Activated CD8-positive, alpha-beta memory T cell treated with anti-CD3 and anti-CD28 coated beads, Interleukin-2, amount 50 U/mL, for 4 hours (primary cell): ENCODE measurements at places on chromosomes 7 and 10.

DNA sequence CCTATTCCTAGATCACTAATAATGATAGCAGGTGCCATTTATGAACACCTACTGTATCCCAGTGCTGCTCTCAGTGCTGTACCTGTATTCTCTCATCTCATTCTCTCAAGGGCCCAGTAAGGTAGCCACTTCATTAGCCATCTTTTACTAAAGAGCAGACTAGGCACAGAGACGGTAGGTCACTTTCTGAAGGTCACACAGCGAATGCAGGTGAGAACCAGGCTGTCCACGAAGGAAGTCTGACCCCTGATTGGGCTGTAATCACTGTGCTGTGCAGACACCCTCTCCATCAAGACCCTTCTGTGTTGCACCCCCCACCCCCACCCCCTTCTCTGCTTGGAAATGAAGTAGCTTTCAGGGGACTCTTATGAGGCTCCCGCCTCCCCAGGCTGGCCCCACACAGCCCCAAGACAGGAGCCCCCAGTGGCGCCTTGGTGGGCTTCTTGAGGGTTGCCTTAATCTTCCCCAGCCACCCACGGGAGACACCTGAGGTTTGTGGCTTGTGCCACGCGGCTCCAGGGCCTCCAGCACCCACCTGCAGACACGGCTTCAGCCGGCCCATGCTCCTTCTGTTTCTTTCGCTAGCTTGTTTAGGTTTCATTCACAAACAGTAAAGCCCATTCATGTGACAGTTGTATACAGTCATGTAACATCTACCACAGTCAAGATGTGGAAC lies 81.7 kb upstream of the FAM20C start:
- DNase-seq, result no peak

DNA sequence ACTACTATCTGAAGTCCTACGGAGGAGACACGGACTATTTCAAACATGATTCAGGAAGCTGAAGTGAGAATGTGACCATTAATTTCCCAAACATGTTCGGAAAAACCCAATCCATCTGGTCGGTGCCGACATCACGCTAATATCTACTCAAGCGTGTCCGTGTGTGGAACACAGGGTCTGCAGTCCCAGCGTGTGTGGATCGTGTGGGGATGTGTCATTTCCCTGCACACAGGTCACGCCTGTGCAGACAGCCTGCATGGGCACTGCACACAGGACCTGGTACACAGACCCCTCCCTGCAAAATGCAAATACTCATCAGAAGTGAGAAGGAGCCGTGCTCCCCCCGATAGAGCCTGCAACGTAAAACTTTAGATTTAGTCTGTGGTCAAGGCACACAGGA lies 57.8 kb downstream of the CARD11 start:
- no peak for DNase-seq

GRCh38 chr7:120718361-120718760 lies 139.6 kb downstream of the TSPAN12 start:
- DNase-seq, result no peak

- no peak for DNase-seq
Observed at GRCh38 chr10:71779641-71780040, 6.3 kb upstream of the VSIR start.

DNA sequence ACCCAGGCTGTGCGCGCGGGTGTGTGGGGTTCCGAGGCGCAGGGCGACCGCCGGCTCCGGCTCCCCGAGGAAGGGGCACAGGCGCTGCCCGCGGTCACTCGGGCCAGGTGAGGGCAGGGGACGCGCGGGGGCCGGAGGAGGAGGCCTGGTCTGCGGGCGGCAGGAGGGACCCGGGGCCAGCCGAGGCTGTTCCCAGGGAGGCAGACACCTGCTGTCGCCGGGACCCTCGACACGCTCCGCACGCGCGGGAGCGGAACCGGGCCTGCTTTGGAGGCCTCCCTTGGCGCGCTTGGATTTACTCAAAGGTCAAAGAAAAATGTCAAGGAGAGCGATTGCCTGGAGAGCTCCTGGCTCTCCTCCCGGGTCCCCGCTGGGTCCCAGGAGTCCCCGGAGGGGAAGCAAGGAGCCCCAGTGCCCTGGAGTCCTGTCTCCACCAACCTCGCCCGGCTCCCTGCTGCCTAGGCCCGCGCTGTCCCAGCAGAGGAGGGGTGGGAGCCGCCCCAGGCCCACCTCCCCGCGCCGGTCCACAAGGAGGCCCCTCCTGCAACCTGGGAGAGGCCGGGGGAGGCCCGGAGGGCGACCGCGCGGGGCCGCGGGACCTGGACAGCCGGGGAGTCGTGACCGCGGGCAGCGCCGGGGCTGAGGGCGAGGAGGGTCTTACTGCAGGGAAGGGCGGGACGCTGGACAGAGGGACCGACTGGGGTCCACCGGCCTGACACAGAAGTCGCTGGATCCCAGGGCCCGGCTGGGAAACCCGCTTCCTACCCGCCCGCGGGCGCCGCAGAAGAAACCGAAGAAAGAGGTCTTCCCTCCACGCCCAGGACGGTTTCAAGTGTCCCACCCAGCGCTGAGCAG lies 348.9 kb downstream of the DNAJB6 start:
- no peak for DNase-seq

DNA sequence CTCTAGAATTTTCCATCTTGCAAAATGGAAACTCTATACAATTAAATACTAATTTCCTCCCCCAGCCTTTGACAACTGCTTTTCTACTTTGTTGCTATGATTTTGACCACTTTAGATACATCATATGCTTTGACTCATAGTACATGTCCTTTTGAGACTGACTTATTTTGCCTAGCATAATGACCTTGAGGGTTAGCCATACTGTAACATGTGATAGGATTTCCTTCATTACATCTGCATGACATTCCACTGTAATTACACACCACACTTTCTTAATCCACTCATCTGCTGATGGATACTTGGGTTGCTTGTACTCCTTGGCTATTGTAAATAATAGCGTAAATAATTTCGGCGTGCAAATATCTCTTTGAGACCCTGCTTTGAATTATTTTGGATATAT lies 127.7 kb downstream of the JAZF1 start:
- DNase-seq, result no peak

DNA sequence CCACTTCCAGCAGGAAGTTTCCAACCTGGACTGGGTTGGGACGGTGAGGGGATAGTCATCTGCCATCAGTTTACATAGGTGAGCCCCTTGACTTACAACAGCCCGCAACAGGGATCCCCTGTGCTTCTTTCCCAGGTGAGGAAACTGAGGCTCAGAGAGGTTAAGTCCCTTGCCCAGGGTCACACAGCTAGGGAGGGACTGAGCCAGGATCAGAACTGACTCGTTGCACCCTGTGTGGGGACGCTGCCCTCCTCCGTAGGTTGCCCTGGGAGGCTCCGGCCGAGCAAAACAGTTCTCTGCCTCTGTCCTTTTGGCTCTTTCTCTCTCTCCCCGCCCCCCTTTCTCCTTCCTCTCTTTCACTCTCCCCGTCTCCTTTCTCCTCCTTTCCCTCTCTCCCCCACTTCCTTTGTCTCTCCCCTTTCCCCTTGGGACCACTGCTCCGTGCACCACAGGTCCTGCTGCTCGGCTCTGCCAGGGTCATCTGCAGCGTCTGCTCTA lies 117.4 kb upstream of the PPIF start:
- DNase-seq, result no peak

DNA sequence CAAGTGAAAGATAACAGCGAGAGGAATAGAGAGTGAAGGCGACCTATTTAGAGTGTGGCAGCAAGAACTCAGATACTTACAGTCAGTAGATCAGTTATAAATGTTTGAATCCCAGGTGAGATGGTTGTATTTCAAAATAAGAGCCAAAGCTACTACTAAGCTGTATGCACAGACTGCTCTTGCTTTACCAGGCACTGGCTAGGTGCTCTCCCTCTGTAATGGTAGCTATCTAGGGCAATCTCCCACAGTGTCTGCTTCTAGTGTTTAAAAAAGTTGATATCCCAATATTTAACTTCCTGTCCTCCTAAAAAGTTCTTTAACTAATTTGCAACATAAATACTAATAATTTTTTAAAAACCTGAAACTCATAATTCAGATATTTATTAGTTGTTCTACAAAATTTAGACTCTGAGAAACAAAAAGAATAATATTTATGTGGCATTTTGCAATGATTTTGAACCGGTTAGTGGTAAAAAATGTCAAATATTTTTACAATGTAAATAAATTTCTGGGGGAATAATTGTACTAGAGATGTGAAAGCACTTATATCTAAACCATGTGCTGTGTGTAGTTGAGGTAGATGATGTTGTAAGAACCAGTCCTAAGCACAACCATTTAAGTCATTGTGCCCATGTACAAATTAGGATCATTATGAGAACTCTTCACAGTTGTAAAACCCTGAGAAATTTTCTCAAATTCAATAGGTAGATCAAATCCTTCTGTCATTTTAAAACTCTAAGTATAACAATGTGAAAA lies 349.3 kb upstream of the SEMA3D start:
- no peak for DNase-seq
